ENCODE measurements at places on chromosomes 4 and X.

DNA sequence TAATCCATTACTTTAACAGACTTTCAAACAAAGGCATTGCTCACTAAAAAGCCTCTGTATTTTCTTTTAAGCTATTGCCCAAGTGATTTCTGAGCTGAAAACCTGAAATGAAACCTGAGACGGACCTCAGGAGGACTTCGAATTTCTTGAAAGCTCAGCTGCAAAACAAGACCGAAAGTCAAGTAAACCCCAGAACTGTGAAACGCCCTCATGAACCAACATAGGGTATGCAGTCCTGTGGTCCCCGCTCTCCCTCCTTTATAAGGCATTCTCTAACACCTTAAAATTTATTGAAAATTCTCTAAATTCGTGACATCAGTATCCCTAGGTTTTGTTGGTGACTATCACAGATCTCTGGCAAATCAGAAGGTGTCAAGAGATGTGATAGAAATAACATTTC, 91.8 kb downstream of the SHISA3 start:
- no peak for DNase-seq

DNA sequence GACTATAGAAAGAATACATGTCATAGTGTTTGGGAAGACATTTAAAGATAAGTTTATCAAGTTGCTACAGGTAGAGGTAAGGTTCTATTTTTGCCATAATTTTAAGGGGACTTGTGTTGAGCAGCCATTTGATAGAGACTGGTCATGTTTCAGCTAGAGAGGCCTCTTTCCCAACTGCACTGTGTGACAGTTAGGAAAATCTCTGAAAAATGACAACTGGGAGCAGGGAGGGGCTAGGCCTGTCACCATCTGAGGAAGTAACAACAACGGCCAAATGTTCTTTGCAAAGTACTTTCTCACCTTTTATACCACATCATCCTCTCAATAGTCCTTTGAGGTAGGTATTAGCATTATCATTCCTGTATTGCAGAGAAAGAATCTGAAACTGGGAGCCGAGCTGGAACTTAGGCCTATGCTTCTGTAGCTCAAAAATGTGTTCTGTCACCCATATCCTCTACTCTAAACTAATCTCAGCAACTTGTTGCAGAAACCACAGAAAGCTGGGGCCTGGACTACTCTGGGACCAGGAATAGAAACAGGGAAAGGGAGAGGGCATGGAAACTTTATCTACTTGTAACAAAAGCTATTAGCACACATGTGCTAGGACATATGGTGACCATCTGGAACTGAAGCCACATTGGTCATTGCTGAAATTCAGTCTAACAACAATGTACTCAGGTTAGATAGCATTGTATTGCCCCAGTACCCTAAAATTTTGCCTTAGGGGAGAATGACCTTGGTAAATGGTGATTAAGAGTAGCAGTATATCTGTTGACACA, 198.9 kb downstream of the MID1IP1 start:
- DNase-seq, result no peak

GRCh38 chr4:25654031-25654970, 1.4 kb upstream of the SLC34A2 start:
- DNase-seq, result no peak

DNA sequence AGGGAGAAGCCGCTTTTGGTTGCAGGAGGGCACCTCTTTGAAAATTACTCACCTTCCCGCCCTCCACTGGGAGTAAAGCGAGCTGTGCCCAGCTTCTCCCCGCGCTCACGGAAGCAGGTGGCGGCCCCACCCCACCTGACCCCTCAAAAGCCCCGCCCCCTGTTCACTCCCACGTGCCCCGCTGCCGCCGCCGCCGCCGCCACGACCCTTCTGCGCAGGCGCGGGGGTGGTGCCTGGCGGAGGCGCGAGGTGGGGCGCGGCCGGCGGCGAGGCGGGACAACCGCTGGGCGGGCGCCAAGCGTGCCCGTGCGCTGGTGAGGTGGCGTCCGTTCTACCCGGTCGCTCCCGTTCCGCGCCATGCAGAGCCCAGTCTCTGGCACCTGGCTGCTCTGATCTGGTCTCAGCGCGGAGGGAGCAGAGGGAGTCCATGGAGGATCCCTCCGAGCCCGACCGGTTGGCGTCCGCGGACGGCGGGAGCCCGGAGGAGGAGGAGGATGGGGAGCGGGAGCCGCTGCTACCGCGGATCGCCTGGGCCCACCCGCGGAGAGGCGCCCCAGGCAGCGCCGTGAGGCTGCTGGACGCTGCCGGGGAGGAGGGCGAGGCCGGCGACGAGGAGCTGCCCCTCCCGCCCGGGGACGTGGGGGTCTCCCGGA, at the start of gene PI4K2B:
PI4K2B (plus strand) TSS at position 297 of the 653 bp plus-strand sequence; CDS start at position 428, 131 bp downstream.
- peak; percentile 74 for DNase-seq

DNA sequence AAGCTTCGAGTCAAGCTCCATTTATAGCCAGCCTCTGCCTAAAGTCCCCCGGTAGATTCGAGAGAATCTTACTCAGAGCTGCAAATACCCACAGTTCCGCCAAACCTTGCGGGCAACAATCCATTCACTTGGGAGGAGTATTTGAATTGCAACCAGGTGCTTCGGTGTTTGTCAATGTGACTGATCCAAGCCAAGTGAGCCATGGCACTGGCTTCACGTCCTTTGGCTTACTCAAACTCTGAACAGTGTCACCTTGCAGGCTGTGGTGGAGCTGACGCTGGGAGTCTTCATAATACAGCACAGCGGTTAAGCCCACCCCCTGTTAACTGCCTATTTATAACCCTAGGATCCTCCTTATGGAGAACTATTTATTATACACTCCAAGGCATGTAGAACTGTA, 11.2 kb downstream of the CD40LG start:
- no peak for DNase-seq

DNA sequence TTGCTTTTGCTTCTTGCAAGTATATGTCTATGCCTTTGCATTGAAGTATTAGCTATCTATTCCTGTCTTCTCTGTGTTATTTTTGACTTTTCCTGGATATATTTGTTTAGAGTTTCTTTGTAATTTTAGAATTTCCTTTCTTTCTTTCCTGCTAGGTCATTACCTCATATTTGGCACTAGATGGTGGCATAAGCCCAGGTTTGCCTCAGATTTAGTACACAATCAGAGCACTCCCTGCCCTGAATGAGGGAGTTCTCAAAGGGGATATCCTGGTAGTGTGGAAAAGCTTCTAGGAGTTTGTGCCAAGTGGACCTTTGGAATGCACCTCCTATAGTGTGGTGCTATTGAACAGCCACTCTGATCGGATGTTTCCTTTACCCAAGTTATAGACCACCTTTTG, 181.6 kb downstream of the UGT8 start:
- no peak for DNase-seq

- no peak for DNase-seq
Observed at GRCh38 chrX:45850197-45850774, 649.6 kb upstream of the DIPK2B start.

DNA sequence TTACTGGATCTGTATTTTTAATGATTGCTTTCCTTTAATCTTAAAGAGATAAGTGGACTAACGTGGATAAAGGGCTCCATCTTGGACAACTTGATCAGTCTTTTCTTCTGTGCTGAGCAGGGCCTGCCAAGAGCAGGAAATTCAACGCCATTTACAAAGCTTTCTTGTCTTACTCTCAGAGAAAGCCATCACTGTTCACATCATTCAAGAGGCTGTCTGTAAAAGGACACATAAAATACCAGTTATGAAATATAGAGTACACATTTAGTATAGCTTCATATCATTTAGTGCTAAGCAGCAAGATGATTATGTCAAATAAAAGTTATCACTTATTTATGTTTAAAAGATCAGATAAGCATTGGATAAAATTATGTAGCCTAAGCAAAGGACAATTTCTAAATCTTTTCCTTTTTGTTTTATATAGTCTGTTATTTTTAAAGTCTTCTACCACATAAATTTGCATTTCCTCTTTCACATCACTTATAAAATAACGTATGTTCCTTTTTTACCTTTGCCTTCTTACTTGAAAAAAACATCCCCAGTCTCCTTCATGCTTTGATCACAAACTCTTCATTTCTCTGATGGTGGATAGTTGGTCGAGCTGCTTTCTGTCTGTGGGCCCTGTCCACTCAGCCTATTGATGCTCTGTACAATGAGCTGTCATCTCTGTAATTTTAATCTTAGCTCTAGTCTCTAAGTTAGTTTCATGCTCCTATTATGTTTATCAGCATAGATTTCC, 2.1 kb upstream of the CCNG2 start:
- DNase-seq, result peak; percentile 32

GRCh38 chr4:23114538-23114937, 421.8 kb downstream of the GBA3 start:
- no peak for DNase-seq

DNA sequence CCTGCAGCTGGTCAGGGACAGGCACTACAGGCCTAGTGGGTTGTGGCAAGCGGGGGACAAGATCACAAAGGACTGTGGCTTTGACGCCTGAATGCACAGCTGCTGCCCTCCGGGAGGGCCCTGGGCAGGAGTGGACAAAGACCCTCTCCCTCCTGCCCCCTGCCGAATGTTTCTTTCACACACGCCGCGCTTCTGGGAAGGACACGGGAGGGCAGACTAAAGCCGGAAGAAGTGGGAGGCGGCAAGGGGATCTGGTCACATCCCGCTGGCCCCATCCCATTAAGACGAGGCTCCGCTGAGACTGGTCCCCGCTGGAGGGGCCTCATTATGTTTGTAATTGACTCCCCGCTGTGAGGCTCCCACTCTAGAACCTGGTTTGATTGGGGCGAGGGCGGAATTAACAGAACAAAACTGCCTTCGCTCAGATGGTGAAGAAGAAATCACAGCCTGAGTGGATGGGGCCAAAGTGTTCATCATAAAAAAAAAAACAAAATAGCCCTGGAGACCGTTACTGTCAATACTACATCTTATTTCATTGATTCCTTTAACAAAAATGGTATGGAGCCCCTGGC, 37.8 kb upstream of the PSAPL1 start:
- DNase-seq, result no peak

DNA sequence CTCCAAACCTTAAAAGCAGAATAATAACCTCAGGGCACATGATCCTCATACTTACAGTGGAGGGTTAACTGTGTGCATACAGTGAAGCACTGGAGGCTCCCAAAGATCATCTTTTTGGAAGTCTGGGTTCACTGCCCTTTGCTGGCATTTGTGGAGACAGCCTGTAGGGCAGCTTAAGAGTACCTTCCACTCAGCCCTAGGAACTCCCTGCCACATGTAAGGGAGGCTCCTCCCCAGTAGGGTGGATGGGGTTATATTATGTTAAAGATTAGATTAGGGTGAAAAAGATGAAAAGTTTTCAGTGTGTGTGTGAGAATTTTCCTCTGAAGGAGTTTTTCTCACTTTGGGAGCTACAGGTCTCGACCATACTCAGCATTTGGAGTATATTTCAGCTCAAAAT, 388.4 kb downstream of the RAB28 start:
- no peak for DNase-seq

- no peak for DNase-seq
Observed at GRCh38 chr4:52836678-52837077, 25.4 kb upstream of the RASL11B start.

DNA sequence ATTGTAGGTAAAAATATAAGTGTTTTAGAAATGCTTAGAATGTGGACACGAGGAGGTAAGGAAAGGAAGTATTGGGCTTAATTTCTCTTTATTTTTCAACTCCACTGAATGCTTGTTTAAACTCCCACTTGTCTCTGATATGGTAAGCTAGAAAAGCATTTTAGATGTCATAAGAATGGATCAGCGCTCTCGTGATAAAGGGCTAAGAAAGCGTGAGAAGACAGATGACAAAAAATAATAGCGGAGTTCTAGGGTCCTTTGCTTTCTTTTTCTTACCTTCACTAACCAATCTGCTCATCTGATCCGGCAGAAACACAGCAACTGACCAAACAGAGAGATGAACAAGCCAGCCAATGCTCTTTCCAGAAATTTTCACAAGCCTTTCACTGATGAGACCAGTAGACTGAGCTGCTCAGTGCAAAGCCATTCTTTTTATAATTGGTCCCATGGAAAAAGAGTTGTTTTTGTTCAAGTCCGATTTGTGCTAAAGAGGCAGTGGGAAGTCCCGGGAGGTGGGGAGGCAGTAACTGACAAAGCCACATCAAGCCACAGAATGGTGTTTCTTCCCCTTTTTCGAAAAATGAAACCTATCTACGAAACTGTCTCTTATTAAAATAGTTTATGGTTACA, at the start of gene TASL:
TASL (minus strand) TSS at position 405 of the 630 bp plus-strand sequence. CDS start 17,411 bp downstream, outside the sequence.
- DNase-seq, result no peak

- DNase-seq, result no peak
Observed at GRCh38 chr4:150106886-150107285, 28.6 kb downstream of the DCLK2 start.

GRCh38 chr4:121462660-121463261, 81.9 kb upstream of the QRFPR start:
- DNase-seq, result peak; percentile 29

GRCh38 chr4:156303708-156304107, 350.0 kb upstream of the CTSO start:
- DNase-seq, result no peak

DNA sequence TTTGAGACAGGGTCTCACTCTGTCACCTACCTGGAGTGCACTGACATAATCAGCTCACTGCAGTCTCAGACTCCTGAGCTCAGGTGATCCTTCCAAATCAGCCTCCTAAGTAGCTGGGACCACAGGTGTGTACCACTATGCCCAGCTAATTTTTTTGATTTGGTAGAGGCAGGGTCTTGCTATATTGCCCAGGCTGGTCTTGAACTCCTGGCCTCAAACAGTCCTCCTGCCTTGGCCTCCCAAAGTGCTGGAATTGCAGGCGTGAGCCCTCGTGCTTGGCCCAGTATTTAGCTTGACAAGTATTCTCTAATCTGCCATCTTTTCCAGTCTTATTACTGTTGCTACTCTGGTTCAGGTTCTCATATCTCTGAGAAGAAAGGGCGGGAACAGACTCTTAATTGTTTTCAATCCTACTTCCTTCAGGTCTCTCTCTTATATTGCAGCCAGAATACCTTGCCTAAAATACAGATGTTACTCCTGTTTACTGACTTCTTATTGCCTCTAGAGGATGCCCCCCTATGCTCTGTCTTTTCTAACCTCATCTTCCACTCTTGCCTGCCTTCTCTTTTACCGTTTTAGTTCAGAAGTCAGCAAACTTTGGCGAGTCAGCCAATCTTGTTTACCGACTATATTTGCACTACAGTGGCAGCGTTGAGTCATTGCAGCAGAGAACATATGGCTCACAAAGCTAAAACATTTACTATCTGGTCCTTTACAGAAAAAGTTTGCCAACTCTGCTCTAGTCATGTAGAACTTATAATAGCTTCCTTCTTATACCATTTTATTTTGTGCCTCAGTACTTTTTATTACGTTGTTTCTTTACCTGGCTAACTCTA, 19.0 kb downstream of the MRPL1 start:
- no peak for DNase-seq

Measured in putamen (tissue), 1 donor.